ENCODE measurements at places on chromosomes 11 and 22.

DNA sequence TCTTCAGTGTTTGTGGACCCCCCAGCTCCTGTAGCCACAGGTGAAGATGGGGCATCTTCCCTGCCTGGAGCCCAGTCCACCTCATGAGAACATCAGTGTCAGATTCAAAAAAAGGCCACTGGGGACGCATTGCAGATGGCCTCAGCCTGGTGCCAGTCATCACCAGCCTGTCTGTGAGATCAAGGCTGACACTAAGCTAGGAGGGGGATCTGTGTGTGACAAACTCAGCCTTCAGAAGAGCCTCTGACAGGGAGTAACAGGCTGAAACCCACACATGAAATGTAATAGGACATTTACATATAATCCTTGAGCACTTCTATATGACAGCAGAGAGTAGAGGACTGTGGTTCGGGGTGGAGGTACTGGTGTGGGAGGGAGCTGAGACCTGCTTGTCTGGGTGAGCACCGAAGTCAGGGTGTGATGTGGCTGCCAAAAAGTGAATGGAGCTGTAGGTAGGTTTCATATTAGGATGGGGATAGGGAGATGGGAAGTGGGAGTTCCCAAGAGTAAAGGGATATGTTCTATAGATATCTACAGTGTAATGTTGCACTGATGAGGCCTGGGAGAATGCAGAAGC is 20.5 kb upstream of the CCDC134 start:
- DNase-seq, result no peak

- DNase-seq, result no peak
Observed at GRCh38 chr11:8341996-8342395, 78.3 kb upstream of the LMO1 start.

DNA sequence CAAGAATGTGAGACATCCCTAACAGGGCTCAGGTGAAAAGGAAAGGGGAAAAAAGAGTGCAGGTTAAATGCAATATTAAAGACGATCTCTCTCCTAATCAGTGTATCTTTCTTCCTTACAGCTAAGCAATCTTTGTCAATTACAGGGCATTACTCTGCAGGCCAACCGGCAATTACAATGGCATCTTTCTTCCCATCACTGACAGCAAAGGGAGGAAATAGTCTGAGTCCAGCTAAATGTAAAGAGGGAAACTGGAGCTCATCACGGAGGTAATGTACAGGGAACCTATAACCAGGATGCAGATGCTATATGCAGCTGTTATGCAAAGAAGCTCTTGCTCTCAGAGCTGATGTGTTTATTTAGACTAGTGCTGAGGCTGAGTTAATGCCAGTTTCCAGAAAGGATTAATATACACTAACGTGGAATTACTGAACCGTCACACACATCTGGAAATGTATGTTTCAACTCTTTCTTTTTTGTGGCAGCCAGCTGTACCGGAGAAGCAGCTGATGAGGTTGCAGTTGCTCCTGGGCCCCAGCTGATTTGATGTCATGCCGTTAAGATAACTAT is 121.6 kb downstream of the KIRREL3 start:
- DNase-seq, result no peak

DNA sequence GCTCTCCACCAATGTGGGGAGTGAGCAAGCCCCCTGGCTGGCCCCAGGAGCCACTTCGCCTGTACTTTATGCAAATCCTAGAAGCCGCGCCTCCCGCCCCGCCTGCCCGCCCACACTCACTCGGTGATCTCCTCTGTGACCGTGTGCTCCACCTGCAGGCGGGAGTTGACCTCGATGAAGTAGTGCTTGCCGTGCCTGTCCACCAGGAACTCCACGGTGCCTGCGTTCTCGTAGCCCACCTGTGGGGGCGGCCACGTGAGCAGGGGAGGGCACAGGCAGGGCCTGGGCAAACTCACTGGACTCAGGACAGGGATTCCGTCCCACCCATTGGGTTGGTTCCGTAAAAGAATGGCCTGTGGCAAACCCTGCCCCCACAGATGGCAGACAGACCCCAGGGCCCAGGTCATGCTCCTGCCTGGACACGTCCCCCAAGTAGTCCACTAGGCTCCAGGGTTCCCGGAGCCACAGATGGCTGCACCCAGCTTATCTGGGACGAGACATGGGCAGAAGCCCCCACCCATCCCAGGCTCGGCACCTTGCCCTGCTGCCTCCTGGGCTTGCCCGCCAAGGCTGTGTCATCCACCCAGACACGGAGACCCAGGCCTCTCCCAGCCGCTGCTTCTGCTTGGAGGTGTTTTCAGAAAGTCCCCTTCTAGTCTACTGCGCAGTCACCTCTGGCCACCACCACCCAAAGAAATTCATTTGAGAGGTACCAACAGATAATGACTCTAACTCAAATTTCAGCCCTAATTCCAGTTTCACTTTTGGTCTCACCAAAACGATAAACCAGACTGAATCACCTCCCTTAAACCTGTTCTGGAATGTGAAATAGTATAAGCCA is 12.1 kb downstream of the LRFN4 start:
- no peak for DNase-seq

GRCh38 chr11:13141731-13142709 is 132.9 kb downstream of the RASSF10 start:
- DNase-seq, result no peak

Data from anterior cingulate cortex (tissue), 58 donors.